Hematopoietic multipotent progenitor cell treated with erythropoietin and hydrocortisone succinate and interleukin-3 and kit ligand, for 17 days (in vitro differentiated cells): ENCODE measurements at places on chromosomes 11 and 22.

DNA sequence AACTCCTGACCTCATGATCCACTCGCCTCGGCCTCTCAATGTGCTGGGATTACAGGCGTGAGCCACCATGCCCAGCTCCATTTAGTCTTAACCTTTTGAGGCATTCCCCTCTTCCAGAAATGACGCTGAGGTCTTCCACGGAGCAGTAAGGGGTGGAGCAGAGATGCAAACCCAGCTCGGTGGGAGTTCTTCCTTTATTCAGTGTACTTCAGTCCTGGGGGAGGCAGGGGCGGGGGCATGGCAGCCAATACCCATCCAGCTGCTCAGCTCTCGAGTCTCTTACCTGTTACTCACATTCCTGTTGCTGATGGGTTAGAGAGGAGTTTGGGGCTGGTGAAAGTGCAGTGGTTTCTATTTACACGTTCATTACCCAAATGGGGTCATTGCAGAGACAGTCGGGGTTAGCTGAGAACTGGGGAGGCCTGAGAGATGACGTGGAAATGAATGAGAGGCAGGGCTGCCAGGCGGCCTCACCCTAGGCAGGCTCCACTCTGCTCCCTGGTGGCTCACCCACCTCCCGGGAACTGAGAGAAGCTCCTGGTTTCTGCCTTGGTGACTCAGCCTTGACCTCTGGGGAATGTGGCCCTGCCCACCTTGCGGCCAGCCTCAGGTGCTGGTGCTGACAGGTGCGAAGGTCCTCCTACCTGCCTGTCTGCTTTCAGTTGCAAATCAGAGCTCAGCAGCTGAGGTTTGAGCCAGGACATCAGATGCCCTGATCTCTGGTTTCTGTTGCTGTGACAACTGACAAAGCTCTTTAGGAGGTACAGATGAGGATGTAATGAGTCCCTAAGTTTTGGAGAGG is 13.4 kb upstream of the ST14 start:
- no peak for DNase-seq

DNA sequence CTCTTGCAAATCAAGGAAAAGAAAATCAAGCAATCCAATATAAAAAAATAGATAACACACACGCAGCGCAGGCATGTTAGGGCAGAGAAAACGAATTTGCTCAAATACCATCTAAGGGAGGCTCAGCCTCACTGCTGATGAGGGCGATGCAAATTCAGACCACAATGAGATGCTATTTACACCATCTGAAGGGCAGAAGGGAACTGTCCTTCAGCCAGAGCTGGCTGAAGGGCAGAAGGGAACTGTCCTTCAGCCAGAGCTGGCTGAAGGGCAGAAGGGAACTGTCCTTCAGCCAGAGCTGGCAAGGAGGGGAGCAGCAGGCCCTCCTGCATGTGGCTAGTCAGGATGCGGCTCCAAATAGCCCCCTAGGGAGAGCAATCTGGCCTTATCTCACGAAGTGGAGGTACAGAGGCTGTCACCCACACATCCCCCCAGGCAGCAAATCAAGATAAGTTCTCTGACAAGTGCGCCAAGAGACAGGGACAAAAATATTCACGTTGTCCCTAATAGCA is 7.6 kb upstream of the SLC39A13 start:
- no peak for DNase-seq

DNA sequence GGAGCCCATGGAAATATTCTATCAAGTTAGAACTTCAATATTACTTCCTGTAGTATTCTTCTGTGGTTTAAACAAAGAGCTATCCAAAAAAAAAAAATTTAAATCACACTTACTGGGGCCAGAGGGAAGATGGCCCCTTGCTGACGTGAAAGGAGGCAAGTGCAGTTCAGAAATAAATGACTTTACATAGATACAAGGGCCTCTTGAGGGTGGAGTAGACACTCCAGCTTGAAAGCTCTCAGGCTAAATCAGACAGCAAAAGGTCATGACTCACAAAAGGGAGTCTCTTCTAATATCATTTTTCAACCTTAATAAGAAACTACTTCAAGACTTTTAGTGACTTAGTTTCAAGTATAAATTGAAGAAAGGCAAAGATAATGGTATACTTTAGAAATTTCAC is 1160.3 kb downstream of the FAM181B start:
- DNase-seq, result no peak

DNA sequence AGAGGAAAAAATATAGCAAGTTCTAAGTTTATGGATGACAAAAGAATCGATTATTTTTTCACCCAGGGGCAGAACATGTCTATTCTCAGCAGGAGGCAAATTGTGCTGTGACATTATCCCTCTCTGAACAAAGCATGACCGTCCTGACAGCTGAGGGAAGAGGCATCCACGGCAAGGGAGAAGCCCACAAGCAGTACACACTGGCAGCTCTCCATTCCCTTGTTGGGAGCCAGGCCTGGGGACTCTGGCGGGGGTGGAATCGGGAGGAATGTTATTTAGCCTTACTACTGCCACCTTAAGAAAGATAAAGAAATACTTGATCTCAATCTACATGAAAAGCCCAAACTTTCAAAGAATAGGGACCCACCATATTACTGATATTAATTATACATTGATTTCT is 3.4 kb downstream of the KIRREL3 start:
- no peak for DNase-seq

DNA sequence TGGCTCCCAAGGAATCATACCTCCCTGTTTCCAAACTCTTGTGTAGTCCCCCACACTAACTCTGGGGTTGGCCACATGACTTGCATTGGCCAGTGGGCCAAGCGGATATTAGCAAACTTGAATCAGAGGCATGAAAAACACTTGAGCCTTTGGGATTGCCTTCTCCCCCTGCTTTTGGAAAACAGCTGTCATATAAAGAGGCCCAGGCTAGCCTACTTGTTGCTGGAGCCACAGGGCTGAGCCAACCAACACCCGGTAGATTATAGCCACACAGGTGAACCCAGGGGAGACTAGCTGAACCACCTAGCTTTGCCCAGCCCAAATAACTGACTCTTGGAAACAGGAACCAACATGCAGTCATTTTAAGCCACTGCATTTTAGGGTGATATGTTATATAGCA is 354.8 kb downstream of the TENM4 start:
- DNase-seq, result no peak

GRCh38 chr11:7450836-7451235 is 34.5 kb upstream of the OLFML1 start:
- DNase-seq, result no peak

DNA sequence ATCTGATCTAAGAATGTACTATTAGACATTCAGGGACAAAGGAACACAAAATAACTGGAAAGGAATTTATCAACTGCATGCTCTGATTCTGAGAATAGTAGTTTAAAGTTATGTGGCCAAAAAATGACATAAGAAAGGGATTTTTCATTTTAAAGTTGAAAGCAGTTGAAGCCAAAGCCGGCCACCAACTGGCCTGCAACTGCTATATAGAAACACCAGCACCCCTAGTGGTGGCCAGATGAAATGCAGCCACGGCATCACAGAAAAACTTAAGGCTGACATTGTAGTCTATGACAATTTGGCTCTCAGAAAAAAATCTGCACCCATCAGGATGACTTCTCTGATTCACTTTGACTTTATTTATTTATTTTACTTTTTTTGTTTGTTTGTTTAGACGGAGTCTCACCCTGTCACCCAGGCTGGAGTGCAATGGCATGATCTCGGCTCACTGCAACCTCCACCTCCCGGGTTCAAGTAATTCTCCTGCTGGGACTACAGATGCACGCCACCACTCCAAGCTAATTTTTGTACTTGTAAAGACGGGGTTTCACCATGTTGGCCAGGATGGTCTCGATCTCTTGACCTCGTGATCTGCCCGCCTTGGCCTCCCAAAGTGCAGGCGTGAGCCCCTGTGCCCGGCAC is 59.2 kb downstream of the SLC35F2 start:
- peak; percentile 43 for DNase-seq

DNA sequence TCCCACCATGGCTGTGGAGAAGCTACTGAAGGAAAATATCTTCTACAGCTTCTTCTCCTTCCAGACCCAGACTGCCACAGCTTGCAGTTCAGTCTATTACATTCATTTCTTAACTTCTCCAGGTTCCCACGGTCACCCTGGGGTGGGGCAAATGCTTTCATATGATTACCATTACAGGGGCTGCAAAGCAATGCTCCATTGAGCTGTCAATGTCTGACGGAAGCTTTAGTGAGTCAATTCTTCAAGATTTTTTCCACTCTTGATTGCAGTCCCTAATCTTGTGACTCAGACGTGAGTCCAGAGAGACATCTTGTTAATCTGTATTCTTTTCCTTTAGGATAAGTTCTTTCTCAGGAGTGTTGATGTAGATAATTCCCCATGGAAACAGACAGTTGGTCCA is 233.4 kb upstream of the DDI1 start:
- DNase-seq, result no peak

GRCh38 chr11:91932151-91932821 is 292.3 kb upstream of the FAT3 start:
- DNase-seq, result no peak

- DNase-seq, result no peak
Observed at GRCh38 chr11:111213256-111213655, 32.3 kb upstream of the POU2AF2 start.

DNA sequence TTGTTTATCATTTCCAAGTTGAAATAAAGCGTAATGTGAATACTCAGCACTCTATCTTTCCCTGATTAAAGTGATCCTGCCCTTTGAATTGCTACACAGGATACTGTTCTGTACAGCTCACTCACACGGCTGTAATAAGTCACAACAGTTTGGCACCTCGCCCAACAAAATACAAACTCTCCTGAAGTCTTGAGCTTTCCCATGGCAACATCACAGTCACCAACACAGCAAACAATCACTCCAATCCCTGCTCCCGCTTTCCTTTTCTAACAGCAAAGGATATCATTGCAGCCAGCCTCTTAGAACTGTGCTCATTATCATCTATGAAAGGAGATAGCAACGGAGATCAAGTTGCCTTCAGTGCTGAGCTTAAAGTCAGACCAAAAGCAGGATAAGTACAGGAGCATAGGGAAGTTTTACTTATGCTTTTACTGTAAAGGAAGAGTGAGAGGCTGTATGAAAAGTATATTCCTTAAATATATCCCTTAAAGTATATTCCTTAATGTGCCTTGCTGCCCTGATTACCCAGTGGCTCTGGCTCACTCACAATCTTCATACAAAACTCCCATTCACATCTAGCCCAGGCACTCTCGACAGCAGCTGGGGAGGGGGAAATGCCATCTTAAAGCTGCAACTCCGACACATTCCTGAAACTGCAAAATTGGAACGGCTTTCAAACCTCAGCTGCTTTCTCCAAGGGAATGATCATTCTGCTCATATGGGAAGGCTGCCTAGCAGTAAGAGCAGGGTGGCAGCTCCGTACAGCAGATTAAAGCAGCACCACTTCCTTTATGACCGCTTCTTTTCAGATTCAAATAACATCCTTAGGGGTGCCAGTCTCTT is 35.8 kb downstream of the MAML2 start:
- DNase-seq, result no peak

DNA sequence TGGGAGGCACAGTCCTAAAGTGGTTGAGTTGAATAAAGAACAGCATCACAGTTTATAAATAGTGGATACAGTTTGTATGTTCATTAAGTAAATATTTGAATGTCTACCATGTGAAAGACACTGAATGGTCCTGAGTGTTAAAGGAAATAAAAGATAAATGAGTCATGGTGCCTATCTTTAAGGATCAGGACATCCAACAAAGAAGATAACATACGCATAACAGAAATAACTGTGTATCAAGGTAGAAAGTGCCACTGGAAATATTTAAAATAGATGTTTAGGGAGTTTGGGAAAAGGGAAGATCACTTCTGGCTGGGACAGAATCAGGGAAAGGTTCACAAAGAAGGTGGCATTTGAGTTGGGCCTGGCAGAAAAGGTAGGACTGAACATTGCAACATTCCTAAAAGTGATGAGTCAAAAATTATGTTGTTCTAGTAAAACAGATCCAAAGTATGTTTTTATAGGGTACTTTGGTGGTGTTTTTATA is 41.5 kb downstream of the CSTPP1 start:
- no peak for DNase-seq

DNA sequence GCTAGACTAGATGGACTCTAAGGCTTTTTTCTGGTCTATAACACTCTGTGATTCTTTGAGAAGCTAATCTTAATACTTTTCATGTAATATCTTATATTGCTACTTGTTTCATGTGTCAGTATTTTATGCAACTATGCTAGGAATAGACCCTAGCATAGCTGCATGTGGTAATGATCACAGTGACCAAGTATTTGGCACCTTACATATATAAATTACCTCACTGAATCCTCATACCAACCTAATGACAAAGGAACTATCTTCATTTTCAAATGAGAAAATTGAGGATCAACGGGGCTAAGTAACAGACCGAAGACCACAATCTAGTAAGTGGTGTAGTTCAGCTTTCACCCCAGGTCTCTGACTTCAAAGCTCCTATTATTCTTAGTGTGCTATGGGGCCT is 327.3 kb upstream of the PITPNB start:
- no peak for DNase-seq

- no peak for DNase-seq
Observed at GRCh38 chr11:78812513-78813293, 238.0 kb upstream of the NARS2 start.

DNA sequence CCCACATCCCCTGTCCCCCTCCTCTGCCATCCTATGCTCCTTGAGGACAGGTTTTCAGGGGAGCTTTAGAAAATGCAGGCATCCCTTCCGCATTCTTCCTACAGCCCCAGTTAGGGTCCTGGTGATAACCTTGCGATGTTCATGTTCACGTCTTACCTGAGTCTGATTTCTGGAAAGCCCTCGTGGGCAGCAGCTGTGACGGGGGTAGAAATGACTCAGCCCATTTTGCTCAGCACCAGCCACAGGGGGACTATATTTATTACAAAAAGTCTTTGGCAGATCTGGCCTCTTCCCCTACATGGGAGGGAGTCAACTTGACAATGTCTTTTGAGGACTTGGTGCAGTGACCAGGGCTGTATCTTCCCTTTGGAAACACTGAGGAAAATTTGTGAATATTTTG is 12.3 kb downstream of the PKNOX2 start:
- DNase-seq, result no peak

DNA sequence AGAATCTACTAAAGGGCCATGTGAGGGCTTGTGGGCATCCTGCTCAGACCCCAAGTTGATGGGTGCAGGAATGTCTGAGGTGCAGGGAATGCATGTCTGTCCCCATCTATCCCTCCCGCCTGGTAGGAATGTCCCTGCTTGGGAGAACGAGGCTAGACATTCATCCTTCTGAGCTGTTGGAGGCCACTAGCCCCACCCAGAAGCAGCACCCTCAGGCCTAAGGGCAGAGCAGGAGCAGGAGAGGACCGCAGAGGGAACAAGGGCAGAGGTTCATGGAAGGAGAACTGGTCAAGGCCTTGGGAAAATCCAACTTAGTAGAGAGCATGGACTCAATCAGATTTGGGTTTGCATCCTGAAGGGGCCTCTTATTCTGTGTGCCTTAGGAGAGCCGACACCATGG is 22.1 kb upstream of the LMO1 start:
- DNase-seq, result no peak

GRCh38 chr22:27879923-27880322 is 39.1 kb downstream of the PITPNB start:
- DNase-seq, result no peak

GRCh38 chr11:82927264-82927880 is 25.8 kb downstream of the DDIAS start:
- DNase-seq, result peak; percentile 77
